ENCODE measurements at places on chromosomes 7 and 10. TPM values are rescaled to one million over a fixed set of nuclear protein-coding genes. Genes with fewer than 3 reads are reported as not detected.

DNA sequence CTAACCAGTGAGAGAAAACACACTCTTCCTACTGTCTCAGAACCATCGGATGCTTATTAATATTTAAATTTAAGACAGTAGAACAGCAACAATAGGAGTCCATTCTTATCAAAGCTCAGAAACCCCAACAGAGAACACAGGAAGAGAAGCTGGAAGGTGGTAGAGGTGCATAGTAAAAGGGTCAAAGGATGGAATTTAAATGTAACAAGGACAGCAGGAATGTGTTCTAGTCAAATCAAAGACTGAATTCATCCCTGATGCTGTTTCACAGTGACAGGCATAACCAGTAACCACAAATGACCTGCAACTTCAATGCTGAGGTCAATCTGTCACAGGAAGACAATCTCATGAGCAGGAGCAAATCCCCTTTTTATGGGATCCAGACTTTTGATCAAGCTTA is 1259.7 kb downstream of the XPNPEP1 start:
- DNase-seq, result no peak

- no peak for DNase-seq
Measured at GRCh38 chr7:151316896-151317295, 24.7 kb upstream of the NUB1 start.

Gene PARD3
- total RNA-seq, result 35.9 TPM

DNA sequence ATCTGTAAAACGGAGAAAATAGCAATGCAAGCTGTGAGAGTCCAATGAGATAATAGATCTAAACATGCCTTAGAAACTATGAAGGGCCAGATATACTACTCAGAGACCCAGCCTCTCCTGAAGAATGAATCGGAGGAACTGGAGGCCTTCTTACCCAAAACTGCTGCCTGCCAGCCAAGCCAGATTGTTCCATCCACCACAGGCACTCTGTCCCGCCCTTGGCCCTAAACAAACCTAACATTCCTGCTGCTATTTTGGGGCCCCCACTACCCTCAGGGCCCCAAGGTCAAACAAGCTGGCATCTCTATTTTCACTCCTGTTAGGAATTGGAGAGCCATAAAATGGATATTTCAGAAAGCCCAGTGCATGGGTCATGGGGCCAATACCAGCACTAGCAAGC is 48.0 kb upstream of the HMX3 start:
- no peak for DNase-seq

Gene PON2
- total RNA-seq, result 152 TPM

- DNase-seq, result no peak
Measured at GRCh38 chr10:30752481-30752881, 122.9 kb upstream of the LYZL2 start.

Gene JAKMIP3
- 0.54 TPM for total RNA-seq

DNA sequence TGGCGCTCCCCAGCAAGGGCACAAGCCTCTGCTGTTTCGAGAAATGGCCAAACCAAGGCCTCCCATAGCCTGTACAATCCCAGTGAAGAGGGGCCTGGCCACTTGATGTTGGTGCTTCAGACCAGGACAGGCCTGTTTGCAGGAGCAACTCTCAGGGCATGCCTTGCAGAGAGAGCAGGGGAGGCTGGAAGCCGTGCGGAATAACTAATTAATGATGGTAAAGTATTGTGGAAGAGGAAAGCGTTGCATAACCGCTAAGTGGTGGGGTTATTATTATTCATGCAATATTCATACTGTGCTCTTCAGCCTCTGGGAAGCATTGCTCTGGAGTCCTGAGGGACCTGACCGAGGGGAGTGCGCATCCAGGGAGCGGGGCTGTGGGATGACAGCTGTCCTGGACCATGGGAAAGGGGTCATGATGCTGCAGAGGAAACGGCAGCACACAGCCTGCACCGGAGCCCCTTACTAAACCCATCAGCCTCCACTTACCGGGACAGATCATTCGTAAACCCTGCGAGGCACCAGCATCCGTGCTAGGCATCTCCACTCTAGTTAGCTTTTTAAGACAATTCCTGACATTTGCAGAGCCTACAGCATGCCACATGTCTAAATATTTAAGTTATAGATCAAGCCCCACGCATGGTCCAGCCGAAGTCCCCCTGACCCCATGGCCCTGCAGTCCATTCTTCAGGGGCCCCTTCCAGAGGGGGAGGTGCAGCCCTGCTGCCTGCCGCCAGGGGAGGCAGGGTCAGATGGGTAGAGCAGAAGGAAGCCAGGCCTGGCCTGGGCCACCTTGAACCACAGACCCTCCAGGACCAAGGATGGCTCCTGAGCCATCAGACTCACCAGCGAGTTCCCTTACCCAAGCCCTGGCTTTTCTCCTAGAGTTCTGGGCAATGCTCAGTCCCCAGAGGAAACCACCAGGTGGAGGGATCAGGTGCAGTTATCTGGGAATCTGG is 11.6 kb downstream of the TMEM273 start:
- no peak for DNase-seq

Gene CADPS2
- 6.4 TPM for total RNA-seq

Gene WNT8B
- total RNA-seq, result not detected

DNA sequence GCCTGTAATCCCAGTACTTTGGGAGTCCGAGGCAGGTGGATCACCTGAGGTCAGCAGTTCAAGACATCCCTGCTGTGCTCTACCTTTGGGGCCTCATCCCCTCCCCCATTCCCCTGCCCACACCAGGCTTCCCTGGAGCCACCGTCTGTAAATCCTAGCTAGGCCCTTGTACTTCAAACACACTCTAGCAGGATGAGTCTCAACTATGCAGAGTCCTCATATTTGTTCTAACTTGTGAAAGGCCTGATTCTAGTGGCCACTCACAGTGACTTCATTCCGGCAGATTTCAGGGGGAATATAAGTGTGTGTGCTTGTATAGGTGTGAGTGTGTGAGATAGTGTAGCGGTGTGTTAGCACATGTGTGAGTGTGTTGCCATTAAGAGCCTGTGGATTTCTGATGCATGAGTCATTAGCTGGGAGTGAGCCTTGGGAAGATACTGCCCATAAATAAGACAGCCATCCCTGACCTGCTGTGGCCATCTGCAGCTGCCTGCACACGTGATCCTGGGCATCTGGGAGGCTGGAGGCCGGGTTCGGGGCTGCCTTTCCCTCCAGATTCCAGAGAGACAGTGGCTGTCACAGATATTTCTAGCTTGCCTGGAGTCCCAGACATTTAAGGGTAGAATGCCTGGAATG is 1.7 kb upstream of the NEURL1 start:
- peak; percentile 92 for DNase-seq

GRCh38 chr7:7564323-7564780 is 2.3 kb upstream of the MIOS start:
- peak; percentile 76 for DNase-seq

GRCh38 chr10:23203369-23204325 is 11.5 kb downstream of the PTF1A start:
- no peak for DNase-seq

- DNase-seq, result peak; percentile 42
Measured at GRCh38 chr10:132942101-132943057, at the start of gene CFAP46. TSS of gene CFAP46 (minus strand) at chr10:132942570. CDS start at chr10:132942484, 86 bp downstream.

Gene PTN
- 11.1 TPM for total RNA-seq

- DNase-seq, result peak; percentile 22
Measured at GRCh38 chr7:95609277-95609971, 13.1 kb upstream of the PDK4 start.

DNA sequence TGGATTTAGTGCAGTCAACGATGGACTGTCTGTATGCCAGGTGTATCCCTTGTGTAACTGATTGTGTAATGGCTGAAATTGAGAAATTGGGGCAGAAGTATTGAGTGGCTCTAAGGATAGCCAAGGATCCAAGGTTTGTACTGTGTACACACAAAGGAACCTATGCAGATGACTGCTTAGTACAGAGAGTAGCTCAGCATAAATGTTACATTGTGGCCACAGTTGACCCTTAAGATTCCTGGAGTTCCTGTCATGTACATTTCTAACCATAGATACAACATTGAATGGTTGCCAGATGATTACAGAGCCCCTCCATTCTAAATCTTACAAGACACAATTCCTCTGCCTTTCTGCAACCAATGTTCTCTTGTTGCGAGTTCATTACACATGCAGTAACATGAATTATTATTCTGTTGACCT is 25.3 kb downstream of the CCDC126 start:
- DNase-seq, result peak; percentile 46

DNA sequence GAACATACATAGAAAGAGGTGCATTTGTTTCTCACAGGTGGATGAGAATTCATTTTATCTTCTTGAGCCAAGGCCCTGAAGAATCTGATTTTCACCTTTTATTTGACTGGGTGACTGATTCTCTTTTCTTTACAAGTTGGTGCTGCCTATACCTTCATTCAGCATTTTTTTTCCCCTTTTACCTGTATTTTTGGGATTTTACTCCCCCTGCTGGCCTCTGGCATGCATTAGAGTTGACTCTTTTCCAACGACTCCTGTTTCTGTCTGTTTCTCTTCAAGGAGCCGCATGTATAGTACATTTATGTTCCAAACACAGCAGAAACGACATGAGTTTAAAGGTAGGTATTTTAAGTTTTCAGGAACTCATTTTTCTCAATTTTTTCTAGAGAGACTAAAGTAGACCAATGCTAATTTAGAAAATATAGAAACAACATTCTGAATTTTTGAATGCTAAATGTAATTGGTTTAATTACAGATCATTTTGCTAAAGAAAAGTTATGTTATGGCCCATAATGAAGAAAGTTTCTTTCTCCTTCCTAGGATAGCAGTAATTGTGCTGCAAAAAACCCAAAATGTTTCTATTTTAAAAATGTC is 149.8 kb upstream of the HDAC9 start:
- peak; percentile 6 for DNase-seq

GRCh38 chr7:13144673-13145072 is 457.2 kb downstream of the ARL4A start:
- peak; percentile 33 for DNase-seq
